ENCODE measurements at places on chromosomes 11 and 22.

GRCh38 chr11:68049509-68050370 is 10.9 kb downstream of the TCIRG1 start:
- DNase-seq = no peak

GRCh38 chr11:68843703-68844312 is 2.1 kb upstream of the CPT1A start:
- peak; percentile 86 for DNase-seq

GRCh38 chr22:37331034-37331428 is 48.7 kb downstream of the CYTH4 start:
- peak; percentile 30 for DNase-seq

DNA sequence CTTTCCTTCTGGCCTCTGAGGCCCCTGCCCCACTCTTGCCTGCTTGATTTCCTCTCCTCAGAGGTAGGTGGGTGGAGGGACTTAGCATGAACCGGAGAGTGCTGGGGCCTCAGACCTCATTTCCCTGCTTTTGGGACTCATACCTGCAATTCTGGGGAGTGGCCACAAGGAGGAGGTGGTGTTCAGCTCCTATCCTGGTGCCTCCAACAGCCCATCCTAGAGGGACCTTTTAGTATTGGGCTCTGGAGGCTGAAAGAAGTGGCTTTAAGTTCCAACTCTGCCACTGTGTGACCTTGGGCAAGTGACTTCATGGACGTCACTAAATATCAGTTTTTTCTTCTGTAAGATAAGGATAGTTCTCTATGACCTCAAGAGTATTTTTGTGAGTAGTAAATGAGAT is 98.6 kb downstream of the KIAA1671 start:
- DNase-seq = no peak

Data from NCI-H1092 (cell line).